ENCODE measurements at places on chromosomes 13 and 19. TPM values are rescaled to one million over a fixed set of nuclear protein-coding genes. Genes with fewer than 3 reads are reported as not detected.

SKA3 gene
- 4.0 TPM for polyA plus RNA-seq

ZNF541 gene
- 0.12 TPM for polyA plus RNA-seq

NFKBIB gene
- polyA plus RNA-seq: 11.5 TPM

TRAPPC5 gene
- polyA plus RNA-seq: 42.8 TPM

ZNF208 gene
- polyA plus RNA-seq: 0.70 TPM

NLRP12 gene
- polyA plus RNA-seq: 0.46 TPM

OR7C1 gene
- 0.18 TPM for polyA plus RNA-seq

APC2 gene
- 1.1 TPM for polyA plus RNA-seq

CLEC11A gene
- polyA plus RNA-seq: 21.5 TPM

CATSPERD gene
- polyA plus RNA-seq: not detected

RAB8A gene
- polyA plus RNA-seq: 32.6 TPM

FREM2 gene
- polyA plus RNA-seq: 5.5 TPM

VSIG10L gene
- 1.3 TPM for polyA plus RNA-seq

C19orf85 gene
- polyA plus RNA-seq: not detected

ZNF382 gene
- polyA plus RNA-seq: 11.1 TPM

ZNF616 gene
- 8.4 TPM for polyA plus RNA-seq

DPF1 gene
- polyA plus RNA-seq: 2.4 TPM

RNF17 gene
- polyA plus RNA-seq: 0.40 TPM

HIF3A gene
- 412 TPM for polyA plus RNA-seq

SPART gene
- 55.0 TPM for polyA plus RNA-seq

SULT2B1 gene
- polyA plus RNA-seq: 0.32 TPM

CERS1 gene
- 49.3 TPM for polyA plus RNA-seq

LILRB1 gene
- polyA plus RNA-seq: 2.0 TPM

ELF1 gene
- polyA plus RNA-seq: 34.3 TPM

CEACAM3 gene
- not detected for polyA plus RNA-seq

CYP2F1 gene
- not detected for polyA plus RNA-seq

SLC7A10 gene
- polyA plus RNA-seq: 10.8 TPM

PEG3 gene
- polyA plus RNA-seq: 197 TPM

OCEL1 gene
- polyA plus RNA-seq: 8.2 TPM

ABCA7 gene
- polyA plus RNA-seq: 27.8 TPM

CHST8 gene
- 0.52 TPM for polyA plus RNA-seq

LGALS4 gene
- 1.5 TPM for polyA plus RNA-seq

SEMA6B gene
- polyA plus RNA-seq: 66.0 TPM

BCL2L12 gene
- polyA plus RNA-seq: 35.9 TPM

PAF1 gene
- 38.6 TPM for polyA plus RNA-seq

EID2B gene
- 2.3 TPM for polyA plus RNA-seq

PDE4A gene
- 5.0 TPM for polyA plus RNA-seq

S1PR5 gene
- 1.2 TPM for polyA plus RNA-seq

CACNG8 gene
- 1.1 TPM for polyA plus RNA-seq

SLC15A1 gene
- polyA plus RNA-seq: not detected

ZNF221 gene
- polyA plus RNA-seq: 3.0 TPM

MYH14 gene
- 48.6 TPM for polyA plus RNA-seq

DNAAF3 gene
- 1.2 TPM for polyA plus RNA-seq

ZNF506 gene
- 17.0 TPM for polyA plus RNA-seq

PSG1 gene
- not detected for polyA plus RNA-seq

VSTM2B gene
- polyA plus RNA-seq: 0.17 TPM

DCT gene
- polyA plus RNA-seq: 0.74 TPM

WTIP gene
- 24.1 TPM for polyA plus RNA-seq

LENG9 gene
- 2.2 TPM for polyA plus RNA-seq

PINLYP gene
- 2.9 TPM for polyA plus RNA-seq

LIM2 gene
- not detected for polyA plus RNA-seq

POLR2E gene
- 121 TPM for polyA plus RNA-seq

EXOC3L2 gene
- 3.0 TPM for polyA plus RNA-seq

SIAH3 gene
- polyA plus RNA-seq: 0.15 TPM

SHISA7 gene
- polyA plus RNA-seq: 0.18 TPM

RASL11A gene
- polyA plus RNA-seq: 3.6 TPM

ANGPTL4 gene
- 3.6 TPM for polyA plus RNA-seq

SERPINE3 gene
- polyA plus RNA-seq: 0.14 TPM
